Cerebellar cortex (tissue), 1 donor: ENCODE measurements at places on chromosomes 2 and 18.

DNA sequence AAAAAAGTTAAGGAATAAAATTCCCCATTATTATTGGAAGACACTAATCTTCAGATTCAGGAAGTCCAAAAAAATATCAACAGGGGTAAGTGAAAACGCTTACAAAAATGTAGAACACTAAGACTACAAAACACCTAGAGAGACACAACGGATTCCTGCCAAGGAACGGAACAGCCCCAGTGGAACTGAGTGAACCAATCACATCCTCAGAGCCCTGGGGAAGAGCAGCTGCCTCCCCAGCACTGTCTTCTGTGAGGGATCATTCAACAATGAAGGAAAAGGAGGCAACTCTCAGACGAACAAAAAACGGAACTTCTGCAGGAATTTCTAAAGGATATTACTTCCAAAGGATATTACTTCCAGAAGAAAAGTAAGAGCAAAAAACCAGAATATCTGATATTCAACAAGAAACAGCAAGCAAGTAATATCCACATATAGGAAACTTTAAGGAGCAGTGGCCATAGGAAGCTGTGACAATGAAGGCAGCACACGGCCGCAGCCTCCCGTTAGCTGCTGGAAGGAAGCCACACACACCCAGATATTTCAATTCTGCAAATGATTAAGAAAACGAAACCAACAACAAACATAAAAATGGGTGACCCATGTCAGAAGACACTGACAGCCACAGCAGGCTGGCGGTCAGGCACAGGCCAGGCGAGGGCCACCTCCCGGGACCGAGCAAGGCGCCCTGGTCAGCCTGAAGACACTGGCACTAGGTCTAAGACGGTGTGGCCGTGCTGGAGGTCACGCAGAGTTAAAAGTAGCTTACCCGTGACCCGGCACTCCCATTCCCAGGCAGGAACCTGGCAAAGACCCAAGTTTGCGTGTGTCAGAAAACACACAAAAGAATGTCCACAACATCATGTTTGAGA lies 81.8 kb downstream of the HDAC4 start:
- DNase-seq, result no peak

DNA sequence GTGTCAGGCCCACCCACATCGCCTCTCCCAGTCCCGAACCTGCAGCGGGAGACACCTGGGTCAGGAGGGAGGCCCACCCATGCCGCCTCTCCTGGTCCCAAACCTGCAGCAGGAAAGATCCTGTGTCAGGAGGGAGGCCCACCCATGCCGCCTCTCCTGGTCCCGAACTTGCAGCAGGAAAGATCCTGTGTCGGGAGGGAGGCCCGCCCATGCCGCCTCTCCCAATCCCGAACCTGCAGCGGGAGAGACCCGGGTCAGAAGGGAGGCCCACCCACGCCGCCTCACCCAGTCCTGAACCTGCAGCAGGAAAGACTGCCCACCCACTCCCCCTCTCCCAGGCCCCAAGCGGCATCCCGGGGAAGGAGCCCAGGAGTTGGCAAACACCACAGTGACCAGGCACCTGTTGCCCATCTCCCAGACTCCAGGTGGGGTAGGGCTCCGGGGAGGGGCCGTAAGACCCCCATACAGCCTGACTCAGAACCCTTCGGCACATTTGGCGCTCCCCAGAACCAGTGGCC lies 7.8 kb downstream of the SLC66A2 start:
- DNase-seq, result no peak

DNA sequence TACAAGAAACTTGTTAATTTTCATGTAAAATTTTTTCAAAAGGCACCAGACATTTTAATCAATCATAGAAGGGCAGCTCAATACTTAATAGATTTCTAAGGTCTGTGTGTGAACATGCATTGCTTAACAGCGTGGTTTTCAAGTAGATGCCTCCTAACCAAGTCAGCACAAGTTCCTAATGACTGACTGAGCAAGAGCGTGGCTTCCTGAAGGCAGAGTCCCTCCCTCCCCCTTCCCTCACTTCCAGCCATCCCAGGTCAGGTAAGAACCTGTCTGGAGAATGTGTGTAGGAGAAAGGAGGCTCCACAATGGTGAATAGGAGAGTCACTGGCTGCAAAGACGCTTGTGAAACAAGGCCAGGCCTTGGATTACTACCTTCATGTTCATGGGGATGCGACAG lies 33.5 kb upstream of the DAPL1 start:
- DNase-seq, result no peak

- no peak for DNase-seq
These were observed 5.3 kb upstream of the FOSL2 start for GRCh38 chr2:28387082-28387960.

- no peak for DNase-seq
These were observed 66.5 kb downstream of the LNPK start for GRCh38 chr2:175935289-175936181.

DNA sequence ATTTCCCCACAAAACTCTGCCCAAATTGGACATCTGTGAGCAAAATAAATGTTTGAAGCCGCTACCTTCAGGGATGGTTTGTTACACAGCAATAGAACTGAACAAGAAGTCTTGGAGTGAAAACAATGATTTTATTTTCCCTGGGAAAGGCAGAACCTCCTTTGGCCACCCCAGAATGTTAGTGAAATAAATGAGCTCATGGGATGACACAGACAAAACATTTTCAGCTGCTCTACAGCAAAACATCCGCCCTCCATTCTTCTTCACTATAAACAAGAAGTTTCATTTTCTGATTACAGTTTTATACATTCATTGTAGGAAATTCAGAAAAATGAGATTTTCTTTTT lies 4.3 kb upstream of the EFHD1 start:
- no peak for DNase-seq

DNA sequence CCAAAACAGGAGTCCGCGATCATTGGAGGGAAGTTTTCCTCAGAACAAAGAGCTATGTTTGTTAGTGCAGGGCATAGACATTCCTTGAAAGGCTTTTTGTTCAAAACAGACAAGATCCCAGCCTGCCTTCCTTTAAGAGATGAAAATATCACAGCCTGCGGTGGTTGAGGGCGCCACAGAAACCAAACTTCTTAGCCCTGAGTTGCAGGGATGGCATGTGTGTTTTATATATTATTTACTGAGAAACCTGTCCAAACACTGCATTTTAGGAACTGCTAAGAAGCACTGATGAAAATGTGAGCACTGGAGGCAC lies 57.5 kb upstream of the TMEM178A start:
- no peak for DNase-seq

- DNase-seq, result no peak
These were observed 263.8 kb downstream of the AGAP1 start for GRCh38 chr2:235757640-235758039.

DNA sequence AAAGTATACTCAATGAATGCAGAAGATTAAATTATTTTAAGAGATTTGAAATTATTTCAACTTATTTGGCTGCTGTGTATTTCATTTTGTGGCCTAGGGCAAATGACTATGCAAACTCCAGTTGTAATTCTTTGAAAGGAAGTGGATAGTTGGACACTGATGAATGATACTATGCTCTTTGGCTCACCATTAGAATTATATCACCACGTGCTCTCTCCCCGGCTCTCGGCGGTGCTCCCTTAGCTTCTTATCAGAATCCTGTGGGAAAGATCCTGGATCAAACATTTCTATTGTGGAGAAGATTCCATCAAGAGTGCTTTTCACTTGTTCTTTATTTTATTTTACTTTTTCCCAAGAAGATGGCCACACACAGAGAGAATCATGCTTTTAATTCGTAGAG lies 55.2 kb downstream of the ADCYAP1 start:
- no peak for DNase-seq

DNA sequence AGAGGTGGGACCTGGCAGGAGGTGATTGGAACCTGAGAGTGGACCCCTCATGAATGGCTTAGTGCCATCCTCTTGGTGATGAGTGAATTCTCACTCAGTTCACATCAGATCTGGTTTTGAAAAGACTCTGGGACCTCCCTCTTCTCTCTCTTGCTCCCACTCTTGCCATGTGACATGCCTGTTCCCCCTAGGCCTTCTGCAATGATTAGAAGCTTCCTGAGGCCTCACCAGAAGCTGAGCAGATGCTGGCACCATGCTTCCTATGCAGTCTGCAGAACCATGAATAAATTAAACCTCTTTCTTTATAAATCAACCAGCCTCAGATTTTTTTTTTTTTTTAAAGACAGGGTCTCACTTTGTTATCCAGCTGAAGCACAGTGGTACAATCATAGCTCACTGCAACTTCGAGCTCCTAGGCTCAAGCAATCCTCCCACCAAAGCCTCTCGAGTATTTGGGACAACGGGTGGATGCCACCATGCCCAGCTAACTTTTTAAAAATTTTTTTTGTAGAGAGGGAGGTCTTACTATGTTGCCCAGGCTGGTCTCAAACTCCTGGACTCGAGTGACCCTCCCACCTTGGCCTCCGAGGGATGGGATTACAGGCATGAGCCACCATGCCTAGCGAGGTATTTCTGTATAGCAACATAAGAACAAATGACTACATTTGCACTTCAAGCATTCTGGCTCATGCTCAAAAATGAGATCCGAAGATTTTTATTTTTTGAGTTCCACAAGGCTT lies 2.0 kb upstream of the ZFAND2B start:
- no peak for DNase-seq

- no peak for DNase-seq
These were observed 68.8 kb downstream of the TMEM131 start for GRCh38 chr2:97926946-97927345.

DNA sequence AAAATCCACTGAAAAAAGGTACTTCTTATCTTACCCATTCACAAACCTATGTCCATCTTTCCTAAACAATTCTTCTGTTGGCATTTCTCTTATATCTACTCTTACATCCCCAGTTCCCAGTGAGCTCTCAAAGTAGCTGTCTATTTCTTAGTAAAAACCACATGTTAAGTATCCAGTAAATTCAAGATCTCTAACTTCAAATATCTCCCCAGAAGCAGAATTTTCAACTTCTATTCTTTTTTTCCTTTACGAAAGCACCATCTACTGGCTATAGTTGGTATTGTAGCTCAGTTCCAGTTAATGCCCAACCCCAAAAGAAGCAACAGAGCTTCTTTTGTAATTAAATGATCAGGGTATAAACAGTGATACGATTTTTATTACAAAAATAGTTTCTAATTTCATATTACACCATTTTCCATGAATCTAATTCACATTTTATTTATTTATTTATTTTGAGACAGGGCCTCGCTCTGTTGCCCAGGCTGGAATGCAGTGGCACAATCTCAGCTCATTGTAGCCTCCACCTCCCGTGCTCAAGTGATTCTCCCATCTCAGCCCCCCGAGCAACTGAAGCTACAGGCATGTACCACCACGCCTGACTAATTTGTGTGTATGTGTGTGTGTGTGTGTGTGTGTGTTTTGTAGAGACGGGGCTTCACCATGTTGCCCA lies 28.5 kb downstream of the HRH4 start:
- DNase-seq, result peak; percentile 63

- no peak for DNase-seq
These were observed 818.1 kb upstream of the SOX11 start for GRCh38 chr2:4873876-4874593.

GRCh38 chr18:37442477-37442876 lies 123.1 kb downstream of the CELF4 start:
- peak; percentile 61 for DNase-seq
